ENCODE measurements at places on chromosomes 3 and 15.

GRCh38 chr15:70081612-70082011 is 16.1 kb downstream of the TLE3 start:
- no peak for DNase-seq

DNA sequence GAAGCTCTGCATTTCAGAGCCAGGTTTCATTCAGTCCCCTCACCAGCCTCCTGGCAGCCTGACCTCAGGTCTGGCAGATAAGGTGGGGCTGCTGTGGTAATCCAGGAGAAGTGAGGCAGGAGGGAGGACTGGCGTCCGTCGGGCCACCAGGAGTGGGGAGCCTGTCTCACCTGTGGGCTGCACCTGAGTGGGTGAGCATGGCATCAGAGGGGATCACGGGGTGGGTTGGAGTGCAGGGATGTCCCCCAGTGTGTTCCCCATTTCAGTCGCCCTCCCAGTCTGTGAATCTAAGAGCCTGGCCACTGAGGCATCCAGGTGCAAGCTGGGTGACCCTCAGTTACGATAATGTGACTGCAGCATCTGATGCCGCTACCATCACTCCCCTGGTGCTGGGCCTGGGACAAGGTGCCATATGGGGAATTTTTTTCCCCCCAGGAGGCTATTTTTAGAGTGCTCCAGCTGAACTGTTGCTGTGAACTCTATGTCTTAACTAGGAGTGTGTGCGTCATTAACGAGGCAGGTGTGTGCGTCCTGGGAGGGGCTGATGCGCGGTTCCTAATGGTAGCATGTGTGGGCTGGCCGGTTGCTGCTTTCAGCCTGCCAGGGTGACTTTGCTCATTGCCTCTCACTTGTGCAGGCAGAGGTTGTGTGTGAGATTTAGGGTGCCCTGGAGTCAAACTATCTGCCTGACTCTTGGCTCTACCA is 165.2 kb downstream of the SLCO3A1 start:
- no peak for DNase-seq

DNA sequence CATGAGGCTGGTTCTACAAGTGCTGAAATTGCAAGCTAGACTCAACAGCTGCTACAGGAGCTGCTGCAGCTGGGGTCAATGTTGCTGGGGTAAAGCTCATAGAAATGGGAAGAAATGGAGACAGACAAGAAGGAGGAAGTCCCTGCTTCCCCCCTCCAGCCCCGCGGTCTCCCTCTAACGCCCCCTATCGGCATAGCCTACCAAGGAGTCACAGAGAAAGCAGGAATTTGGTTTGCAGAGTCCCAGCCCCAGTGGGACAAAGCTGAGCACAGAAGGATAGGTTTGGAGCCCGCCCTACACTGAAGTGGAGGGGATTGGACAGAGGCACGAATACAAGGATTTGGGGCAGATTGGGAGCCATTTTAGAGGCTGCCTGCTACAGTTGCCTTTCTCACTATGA is 176.9 kb upstream of the ANKRD28 start:
- DNase-seq, result no peak

DNA sequence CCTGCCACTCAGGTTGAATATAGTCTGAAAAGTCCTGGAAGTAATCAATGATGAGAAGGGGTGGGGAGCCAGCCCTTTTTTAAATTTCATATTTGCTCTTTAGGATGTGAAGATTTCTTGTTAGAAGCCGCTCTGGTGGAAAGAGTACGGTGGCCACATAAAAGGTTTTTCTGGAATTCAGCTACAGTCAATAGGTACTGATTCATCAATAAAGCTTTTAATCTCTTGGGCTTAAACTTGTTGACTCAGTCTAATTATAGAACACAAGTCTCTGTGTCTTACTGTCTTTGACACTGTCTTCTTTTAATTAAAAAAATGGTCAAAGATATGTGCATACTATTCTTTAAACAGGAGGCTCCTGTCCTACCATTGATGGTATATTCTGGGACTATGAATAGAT is 99.9 kb upstream of the TP63 start:
- DNase-seq, result no peak

- DNase-seq, result no peak
These were observed 25.2 kb downstream of the ARHGEF3 start for GRCh38 chr3:56776556-56776950.

GRCh38 chr15:58355973-58356372 is 75.8 kb upstream of the LIPC start:
- no peak for DNase-seq

DNA sequence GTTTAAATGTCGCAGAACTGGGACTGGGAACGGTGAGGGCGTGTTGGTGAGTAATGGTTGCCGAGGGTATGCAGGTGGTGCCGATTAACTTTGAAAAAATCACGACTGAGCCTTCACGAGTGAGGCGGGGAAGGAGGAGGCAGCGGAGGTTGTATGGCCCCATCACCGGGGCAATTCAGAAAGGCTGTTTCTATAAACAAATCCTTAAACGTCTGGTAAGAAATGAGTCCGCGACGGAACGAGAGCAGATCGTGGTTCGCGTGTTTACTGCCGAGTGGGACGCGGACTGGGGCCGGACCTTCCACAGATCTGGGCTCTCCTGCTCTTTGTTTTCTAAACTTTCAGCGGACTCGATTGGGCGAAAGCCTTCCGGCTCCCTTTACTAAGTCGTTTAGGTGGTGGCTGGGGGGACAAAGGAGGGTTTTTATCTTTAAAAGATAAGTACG is 2.7 kb downstream of the IGF1R start:
- no peak for DNase-seq

DNA sequence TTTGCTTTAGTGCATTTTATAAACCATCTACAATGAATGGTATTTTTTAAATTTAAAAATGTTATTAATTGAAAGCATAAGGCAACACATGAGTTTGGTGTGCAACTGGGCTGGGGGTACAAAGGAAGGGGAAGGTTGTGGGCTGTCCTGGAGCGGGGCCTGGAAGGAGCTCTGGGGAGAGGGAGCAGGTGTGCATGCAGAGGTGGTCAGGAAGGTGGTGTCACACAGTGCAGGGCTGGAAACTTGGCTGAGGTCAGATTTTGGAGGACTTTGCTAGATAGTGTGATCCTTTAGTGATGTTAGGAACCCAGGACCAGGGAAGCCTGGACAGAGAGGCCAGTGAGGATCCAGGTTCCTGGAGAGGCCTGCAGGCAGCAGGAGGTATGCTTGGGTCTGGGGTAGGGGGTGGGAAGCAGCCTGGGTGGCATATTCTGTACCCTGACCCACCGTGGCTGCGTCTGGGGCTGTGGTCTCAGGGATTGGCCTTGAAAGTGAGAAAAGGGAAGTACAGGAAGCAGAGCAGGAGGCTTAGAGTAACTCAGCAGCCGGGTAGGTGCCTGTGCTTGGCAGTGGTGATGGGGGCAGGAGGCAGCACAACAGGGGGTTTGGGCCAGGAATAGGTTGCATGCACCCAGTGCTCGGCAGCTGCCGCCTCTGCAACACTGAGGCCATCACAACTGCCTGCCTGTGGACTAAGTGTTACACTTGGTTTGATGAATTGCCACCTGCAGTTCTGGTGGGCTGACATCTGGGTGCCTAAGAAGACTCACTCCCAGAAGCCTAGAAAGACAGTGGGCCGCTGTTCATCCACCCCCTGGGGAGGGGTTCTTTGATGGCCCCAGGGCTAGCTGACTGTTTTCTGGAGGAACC is 33.0 kb downstream of the KY start:
- no peak for DNase-seq

DNA sequence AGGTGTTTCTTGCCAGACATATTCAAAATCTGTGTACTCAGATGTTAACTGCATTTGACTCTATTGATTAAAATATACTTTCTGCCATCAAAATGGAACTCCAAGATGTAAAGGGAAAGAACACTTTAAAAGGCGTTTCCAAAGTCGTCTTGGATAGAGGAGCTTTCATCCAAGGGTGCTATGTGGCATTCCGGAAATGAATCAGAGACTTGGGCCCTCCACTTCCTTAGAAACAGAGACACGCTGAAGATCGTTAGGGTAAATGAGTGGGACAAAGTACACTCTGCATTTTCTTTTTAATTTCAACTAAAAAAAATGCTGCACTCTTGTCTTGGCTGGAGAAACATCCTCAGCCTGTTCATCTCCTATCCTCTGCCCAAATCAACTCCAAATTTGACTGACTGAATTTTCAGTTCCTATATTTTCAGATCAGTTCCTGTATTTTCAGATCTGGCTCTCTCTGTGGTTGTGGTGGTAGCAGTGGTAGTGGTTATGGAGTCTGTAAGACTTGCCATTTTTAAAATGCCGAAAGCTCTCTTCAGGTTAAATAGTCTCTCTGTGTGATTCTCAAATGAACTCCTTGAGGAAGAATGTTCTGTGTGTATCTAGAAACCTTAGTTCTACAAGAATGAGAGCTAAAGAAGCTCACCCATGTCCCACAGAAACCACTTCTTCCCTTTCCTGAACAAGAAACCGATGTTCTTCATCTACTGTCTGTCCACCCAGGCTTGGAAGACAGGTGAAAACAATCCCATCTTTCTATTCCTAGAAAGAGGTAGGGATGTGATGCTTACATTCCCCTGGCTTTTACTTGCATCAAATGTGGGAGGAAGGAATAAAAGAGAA is 156.8 kb upstream of the ICE2 start:
- no peak for DNase-seq

DNA sequence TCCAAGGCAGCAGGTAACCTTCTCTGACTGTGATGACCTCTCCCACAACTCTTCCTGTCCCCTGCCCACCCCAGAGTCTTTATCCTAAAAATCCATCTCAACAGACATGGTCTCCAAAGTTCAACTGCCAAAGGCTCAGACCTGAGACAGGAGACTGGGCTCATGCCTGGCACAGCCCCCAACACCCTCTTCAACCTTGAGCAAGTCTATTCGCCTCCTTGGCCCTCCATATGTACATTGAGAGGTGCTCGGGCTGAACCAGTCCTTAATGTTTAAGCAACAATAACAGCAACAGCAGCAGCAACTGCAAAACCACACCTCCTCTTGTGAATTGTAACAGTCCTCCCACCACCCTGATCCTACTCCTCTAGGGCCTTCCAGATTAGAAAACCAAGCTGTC is 9.9 kb downstream of the FAM3D start:
- DNase-seq, result no peak

DNA sequence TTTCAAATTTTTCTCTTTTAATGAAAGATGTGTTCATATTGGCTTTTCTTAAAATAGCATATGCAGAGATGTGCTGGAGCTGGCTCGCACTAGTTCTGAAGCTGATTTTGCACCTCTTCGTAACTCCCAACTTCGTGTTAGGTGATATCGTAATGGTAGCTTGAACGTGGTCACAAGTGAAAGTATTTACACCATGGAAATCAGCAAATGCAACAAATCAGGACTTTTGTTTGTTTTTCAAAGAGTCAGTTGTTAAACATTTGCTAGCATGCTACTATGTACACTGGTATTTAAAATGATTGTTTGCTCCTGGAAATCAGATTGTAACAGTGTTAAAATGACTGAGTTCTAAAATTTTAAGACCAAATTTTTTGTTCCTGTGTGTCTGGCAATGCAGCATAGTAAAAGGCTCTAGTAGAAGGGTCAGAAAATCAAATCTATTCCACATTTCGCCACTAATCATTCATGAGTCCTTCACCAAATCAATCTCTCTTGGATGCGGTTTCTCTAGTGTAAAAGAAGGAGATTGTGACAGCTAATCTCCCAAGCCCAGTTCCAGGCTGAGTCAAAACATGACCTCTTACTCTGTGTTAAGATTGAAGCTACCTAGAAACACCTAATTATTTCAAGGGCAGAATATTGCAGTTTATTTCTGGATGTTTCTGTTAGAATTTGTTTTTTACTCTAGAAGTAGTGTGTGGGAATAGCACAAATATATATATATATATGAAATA is 34.3 kb upstream of the CMC1 start:
- DNase-seq, result no peak

- no peak for DNase-seq
These were observed 181.1 kb downstream of the ITPR1 start for GRCh38 chr3:4674216-4674615.

All from stimulated activated CD4-positive, alpha-beta T cell treated with anti-CD3 and anti-CD28 coated beads, Interleukin-1b, Interleukin-23, amount 100 ng/mL, for 1 hour (primary cell).